ENCODE measurements at places on chromosomes 6 and 20. TPM values are rescaled to one million over a fixed set of nuclear protein-coding genes. Genes with fewer than 3 reads are reported as not detected.

DNA sequence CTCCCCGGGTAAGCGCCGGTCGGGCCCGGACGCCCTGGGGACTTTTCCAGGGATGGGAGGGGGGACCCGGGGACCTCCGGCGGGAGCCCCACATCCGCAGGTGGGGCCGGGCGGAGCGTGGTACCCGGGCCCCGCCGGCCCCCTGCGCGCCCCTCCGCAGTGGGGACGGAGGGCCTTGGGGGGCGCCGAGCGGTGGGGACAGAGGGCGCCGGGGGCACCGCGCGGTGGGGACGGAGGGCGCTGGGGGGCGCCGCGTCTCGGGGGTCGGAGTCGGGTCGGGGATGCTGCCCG is 270 bp downstream of the PLEKHG1 start:
- peaks cover 12% of the 10 kb centered on the region for H3K27me3 ChIP-seq
- DNase-seq = no peak
- H3K4me3 ChIP-seq = peak overlapping the region; percentile 86
- H3K27ac ChIP-seq = peak overlapping the region; percentile 94

DNA sequence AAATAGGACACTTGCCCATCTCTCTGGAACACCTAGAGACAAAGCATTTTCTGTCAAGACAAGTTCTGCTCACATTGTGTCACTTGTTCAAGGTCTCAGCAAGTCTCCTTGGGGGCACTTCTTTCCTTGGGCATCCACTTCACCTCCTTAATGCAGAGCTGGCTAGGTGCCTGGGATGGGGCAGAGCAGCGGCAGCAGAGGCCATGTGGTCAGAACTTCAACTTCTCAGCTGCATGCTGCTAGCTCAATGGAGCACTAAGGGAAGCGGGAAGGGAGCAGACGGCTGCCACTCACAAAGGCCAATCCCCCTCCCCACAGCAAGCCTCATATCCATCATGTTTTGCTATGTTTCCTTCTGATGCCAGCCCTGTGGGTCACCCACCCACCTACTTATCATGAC is 31.5 kb downstream of the NEDD9 start:
- peaks cover 99% of the 10 kb centered on the region for H3K4me1 ChIP-seq
- peaks cover 30% of the 10 kb centered on the region for H3K36me3 ChIP-seq
- no peak overlapping the region for H3K4me3 ChIP-seq
- DNase-seq = no peak

GRCh38 chr6:93238632-93239031 is 180.7 kb downstream of the EPHA7 start:
- no peaks in the 10 kb centered on the region for H3K4me1 ChIP-seq
- H3K4me3 ChIP-seq = no peak overlapping the region
- H3K27ac ChIP-seq = no peak overlapping the region
- DNase-seq = no peak

DNA sequence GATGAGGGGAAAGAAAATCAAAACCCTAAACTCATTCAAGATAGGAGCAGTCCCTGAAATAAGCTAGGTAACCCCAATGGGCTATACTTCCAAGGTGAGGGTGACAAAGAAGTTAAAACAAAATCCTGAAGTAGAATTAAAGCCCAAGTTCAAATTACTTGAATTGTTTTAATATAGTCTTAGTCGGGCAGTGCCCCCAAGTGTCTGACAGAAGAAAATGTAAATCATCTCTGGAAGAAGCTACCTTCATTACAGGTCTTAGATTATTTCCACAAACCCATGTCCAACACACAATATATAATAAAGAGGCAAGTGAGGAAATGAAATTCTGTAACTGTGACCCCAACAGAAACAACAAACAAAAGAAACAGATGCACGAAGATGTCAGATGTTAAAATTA is 36.8 kb upstream of the L3MBTL3 start:
- no peaks in the 10 kb centered on the region for H3K27me3 ChIP-seq
- no peak overlapping the region for H3K27ac ChIP-seq
- DNase-seq = no peak
- H3K4me3 ChIP-seq = no peak overlapping the region
- no peaks in the 10 kb centered on the region for H3K36me3 ChIP-seq

GRCh38 chr6:165782134-165782533 is 119.1 kb upstream of the PDE10A start:
- no peaks in the 10 kb centered on the region for H3K27me3 ChIP-seq
- no peaks in the 10 kb centered on the region for H3K36me3 ChIP-seq
- no peaks in the 10 kb centered on the region for H3K4me1 ChIP-seq
- H3K4me3 ChIP-seq = no peak overlapping the region

- H3K27me3 ChIP-seq = peaks cover 17% of the 10 kb centered on the region
- no peaks in the 10 kb centered on the region for H3K36me3 ChIP-seq
- H3K4me1 ChIP-seq = no peaks in the 10 kb centered on the region
- H3K27ac ChIP-seq = no peak overlapping the region
- no peak for DNase-seq
Observed at GRCh38 chr20:17202673-17203072, 24.2 kb upstream of the PCSK2 start.

DNA sequence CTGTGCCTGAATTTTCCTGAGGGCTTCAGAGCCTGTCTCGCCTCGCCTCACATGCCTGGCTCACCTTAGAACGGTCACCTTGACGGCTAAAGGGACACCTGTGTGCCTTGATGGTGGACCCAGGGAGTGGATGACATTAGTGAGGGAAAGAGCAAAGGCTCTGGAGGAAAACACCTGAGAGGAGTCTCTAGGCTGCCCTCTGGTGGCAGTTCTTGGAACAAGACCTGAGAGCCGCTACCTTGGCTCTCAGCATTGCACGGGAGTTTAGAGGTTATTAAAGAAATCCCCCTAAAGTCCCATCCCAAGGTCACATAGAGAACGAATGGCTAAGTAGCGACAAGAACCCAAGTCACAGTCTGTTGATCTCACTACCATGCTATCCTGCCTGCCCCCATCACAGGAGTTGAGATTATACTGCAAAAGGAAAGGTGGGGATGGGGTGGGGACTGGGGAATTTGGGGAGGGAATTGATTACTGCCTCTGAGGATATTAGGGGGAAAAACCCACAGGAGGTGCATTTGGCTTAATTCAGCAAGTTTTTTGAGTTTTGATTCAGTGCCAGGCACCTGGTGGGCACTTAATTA is 7.9 kb upstream of the CDSN start:
- no peak overlapping the region for H3K27ac ChIP-seq
- peak; percentile 51 for DNase-seq
- H3K36me3 ChIP-seq = no peaks in the 10 kb centered on the region

GRCh38 chr6:119350202-119350951 is 816 bp upstream of the MAN1A1 start:
- H3K27me3 ChIP-seq = no peaks in the 10 kb centered on the region
- H3K4me1 ChIP-seq = peaks cover 63% of the 10 kb centered on the region
- H3K36me3 ChIP-seq = no peaks in the 10 kb centered on the region
- peak overlapping the region; percentile 96 for H3K27ac ChIP-seq
- no peak for DNase-seq
- H3K4me3 ChIP-seq = peak overlapping the region; percentile 94

DNA sequence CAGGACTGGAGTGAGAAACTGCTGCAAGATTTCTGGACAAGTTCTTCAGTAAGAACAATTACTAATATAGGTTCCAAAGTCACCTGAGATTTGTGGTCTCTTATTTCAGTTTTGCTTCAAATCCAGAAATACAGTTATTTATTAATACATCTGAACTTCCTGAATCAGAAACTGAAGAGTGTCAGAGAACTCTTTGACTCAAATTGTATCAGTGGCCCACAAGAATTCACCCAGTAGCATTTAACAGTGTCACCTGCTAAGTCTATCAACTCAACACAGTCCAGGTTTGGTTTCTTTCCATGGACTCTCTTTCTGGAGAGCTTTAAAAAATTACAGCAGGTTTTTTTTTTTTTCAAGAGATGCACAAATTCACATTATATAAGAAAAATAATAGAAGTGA is 18.8 kb upstream of the NHSL1 start:
- no peak overlapping the region for H3K4me3 ChIP-seq
- H3K36me3 ChIP-seq = peaks cover 3% of the 10 kb centered on the region
- H3K4me1 ChIP-seq = peaks cover 70% of the 10 kb centered on the region
- H3K27ac ChIP-seq = no peak overlapping the region

DNA sequence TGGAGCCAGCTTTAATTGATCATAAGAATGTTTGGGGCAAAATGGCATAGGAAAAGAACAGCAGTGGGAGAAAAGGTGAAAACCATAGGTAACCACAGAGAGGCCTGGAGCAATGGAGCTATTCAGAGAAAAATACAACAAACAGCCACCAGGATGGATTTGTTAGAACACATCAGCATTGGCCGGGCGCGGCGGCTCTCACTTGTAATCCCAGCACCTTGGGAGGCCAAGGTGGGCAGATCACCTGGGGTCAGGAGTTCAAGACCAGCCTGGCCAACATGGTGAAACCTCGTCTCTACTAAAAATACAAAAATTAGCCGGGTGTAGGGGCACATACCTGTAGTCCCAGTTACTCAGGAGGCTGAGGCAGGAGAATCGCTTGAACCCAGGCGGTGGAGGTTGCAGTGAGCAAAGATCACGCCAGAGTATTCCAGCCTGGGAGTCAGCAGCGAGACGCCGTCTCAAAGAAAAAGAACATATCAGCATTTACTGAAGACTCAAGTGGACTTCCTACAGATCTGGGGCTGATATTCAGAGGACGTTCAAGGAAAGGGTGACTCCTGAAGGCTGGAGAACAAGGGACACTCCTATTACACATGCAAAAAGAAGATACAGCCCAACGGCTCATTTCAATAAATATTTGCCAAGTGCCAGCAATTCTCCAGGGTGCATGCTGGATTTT is 20.2 kb downstream of the SNHG17 start:
- H3K27me3 ChIP-seq = no peaks in the 10 kb centered on the region
- no peak for DNase-seq
- H3K4me3 ChIP-seq = no peak overlapping the region
- H3K36me3 ChIP-seq = peaks cover 19% of the 10 kb centered on the region
- no peak overlapping the region for H3K27ac ChIP-seq

GRCh38 chr20:40562031-40562430 is 127.0 kb downstream of the MAFB start:
- DNase-seq = no peak
- no peak overlapping the region for H3K27ac ChIP-seq
- H3K27me3 ChIP-seq = no peaks in the 10 kb centered on the region
- H3K4me1 ChIP-seq = peaks cover 7% of the 10 kb centered on the region
- H3K36me3 ChIP-seq = no peaks in the 10 kb centered on the region

- H3K27me3 ChIP-seq = no peaks in the 10 kb centered on the region
- H3K4me1 ChIP-seq = no peaks in the 10 kb centered on the region
- no peak overlapping the region for H3K4me3 ChIP-seq
- no peak overlapping the region for H3K27ac ChIP-seq
- no peaks in the 10 kb centered on the region for H3K36me3 ChIP-seq
Observed at GRCh38 chr6:85192186-85192585, 257.7 kb upstream of the NT5E start.

- H3K27ac ChIP-seq = no peak overlapping the region
- peaks cover 4% of the 10 kb centered on the region for H3K27me3 ChIP-seq
- peak; percentile 19 for DNase-seq
- H3K36me3 ChIP-seq = no peaks in the 10 kb centered on the region
Observed at GRCh38 chr20:19074828-19075516, 137.5 kb upstream of the SLC24A3 start.

GRCh38 chr6:158220786-158221442 is 52.8 kb downstream of the GTF2H5 start:
- H3K4me1 ChIP-seq = no peaks in the 10 kb centered on the region
- H3K36me3 ChIP-seq = no peaks in the 10 kb centered on the region
- no peak overlapping the region for H3K4me3 ChIP-seq
- no peaks in the 10 kb centered on the region for H3K27me3 ChIP-seq
- H3K27ac ChIP-seq = no peak overlapping the region

DNA sequence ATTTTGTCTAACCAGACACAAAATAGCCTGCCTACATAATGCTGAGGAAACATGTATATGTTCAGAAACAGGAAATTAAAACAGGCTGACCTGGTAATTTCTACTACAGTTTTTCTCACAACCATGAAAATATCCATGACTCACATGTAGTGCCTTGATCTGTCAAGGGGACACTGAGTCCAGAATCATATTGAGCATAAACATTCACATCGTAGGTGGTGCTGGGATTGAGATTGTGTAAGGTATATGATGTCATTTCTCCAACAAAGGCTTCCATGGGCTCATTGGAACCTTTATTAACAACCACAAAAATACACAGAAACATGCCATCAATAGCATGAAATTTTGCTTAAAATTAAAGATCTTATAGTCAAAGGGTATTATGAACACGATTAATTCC is 80.9 kb downstream of the COL12A1 start:
- no peaks in the 10 kb centered on the region for H3K36me3 ChIP-seq
- H3K27me3 ChIP-seq = no peaks in the 10 kb centered on the region
- H3K4me3 ChIP-seq = no peak overlapping the region
- no peak for DNase-seq

- no peaks in the 10 kb centered on the region for H3K36me3 ChIP-seq
- no peak overlapping the region for H3K27ac ChIP-seq
- no peak overlapping the region for H3K4me3 ChIP-seq
- DNase-seq = no peak
- H3K27me3 ChIP-seq = peaks cover 11% of the 10 kb centered on the region
Observed at GRCh38 chr6:33481192-33481591, 26.8 kb downstream of the ZBTB9 start.

GRCh38 chr20:61958773-61959700 is 106.6 kb downstream of the TAF4 start:
- no peak overlapping the region for H3K27ac ChIP-seq
- no peak for DNase-seq
- no peak overlapping the region for H3K4me3 ChIP-seq
- no peaks in the 10 kb centered on the region for H3K4me1 ChIP-seq
- H3K27me3 ChIP-seq = peaks cover 19% of the 10 kb centered on the region
- no peaks in the 10 kb centered on the region for H3K36me3 ChIP-seq

DNA sequence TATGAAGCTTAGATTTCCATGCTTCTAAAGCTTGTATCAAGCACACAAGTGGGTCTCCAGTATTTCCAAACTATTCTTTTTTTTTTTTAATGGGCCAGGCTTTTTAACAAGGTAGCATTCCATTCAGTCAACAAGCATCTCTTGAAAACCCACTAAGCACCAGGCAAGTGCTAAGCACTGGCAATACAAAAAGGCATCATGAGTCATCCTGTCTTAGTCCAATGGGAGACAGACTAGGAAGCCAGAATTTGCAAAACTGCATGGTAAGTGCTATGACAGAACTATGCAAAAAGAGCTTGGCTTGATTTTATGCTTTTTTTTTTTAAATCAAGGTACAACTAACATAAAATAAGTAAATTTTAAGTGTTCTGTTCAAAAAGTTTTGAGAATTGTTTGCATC is 109.3 kb upstream of the DST start:
- DNase-seq = no peak
- H3K36me3 ChIP-seq = no peaks in the 10 kb centered on the region
- H3K27ac ChIP-seq = no peak overlapping the region

The HNF4A gene
- total RNA-seq = not detected

The RGS17 gene
- total RNA-seq = 0.16 TPM

The RBM24 gene
- total RNA-seq = 189 TPM

The RAB44 gene
- 0.05 TPM for total RNA-seq

The DDX43 gene
- total RNA-seq = 0.41 TPM

The SLC2A10 gene
- total RNA-seq = 2.8 TPM

The PRDM13 gene
- total RNA-seq = not detected
